ENCODE measurements at places on chromosomes 16 and 17.

DNA sequence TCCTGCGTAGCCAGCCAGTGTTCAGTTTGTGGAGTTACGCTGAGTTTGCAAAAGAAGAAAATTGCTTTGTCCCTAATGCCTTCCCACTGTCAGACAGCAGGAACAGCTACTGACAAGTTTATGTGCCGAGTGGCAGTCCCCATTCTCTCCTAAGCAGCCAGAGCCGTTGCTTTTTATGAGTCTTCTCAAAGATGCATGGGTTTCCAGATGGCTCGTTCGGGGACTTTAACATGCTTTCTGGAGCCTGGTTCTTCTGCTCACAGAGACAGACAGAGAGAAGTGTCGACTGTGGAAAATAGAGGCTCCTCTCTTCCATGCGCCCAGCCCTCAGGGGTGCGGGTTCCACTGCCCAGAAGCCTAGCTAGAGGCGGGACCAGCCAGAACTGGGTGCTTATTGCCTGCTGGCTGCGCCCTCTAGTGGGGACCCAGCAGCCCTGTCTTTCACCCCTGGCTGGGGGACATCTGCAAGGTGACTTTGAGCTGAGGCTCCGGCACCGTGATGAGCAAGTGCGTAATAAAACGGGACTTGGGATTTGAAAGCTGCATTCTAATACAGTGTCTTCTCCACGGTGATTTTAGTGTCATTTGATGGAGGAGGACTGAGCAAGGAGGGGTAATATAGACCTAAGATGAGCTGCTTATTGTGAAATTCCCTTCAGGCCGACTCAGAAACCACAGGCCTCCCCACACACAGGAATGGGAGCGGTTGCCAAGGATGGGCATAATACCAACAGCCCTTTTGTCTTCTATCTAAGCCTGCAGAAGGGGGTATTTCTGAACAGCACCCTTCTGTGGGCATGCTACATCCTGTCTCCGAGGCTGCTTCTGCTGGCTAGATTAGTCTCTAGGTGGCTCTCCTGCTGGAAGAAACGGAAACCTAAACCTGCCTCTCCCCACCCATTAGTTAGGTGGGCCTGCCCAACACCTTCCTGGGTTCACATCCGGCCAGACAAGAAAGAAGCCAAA, 73.1 kb downstream of the CCDC182 start:
- peak; percentile 48 for DNase-seq

DNA sequence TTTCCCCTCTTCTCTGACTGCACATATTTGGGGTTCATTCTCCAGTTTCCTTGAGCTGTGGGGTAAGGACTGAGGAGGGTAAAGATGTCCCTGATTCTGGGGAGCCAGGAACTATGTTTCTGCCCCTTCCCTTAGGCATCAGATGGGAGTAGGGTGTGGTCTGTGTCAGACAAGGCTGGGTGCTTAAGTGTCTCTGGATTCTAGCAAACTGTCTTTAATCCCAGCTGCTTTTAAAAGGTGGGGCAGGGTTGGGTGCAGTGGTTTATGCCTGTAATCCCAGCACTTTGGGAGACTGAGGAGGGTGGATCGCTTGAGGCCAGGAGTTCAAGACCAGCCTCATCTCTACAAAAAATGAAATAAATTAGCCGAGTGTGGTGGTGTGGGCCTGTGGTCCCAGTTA, 13.0 kb downstream of the LASP1 start:
- DNase-seq, result no peak

DNA sequence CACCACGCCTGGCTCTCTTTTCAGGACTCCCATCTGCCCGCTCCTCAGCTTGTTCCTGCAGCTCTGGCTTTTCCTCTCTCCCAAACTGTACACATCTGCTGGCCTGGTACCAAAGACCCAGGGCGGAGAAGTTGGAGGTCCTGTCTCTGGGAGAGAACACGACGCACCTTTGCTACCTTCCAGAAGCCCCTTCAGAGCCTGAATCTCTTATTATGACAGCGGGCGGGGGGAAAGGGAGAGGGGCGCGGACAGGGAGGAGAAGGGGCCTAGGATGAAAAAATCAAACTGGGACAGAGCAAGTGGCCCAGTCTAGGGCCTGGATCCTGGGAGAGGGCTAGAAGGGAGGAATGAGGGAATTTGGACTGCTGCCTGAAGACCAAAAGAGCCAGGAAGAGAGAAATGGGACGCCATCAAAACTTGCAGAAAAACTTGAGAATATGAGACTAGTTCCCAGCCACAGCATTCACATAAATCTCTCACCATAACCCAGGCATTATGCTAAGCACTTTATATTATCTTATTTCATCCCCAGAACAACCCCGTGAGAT, 2.5 kb upstream of the PER1 start:
- DNase-seq, result no peak

GRCh38 chr16:85252014-85252413, 139.7 kb upstream of the CIBAR2 start:
- no peak for DNase-seq

- DNase-seq, result no peak
These were observed 3.6 kb downstream of the GRIN2C start for GRCh38 chr17:74856112-74856511.

- no peak for DNase-seq
These were observed 2.7 kb downstream of the MPRIP start for GRCh38 chr17:17044846-17045561.

DNA sequence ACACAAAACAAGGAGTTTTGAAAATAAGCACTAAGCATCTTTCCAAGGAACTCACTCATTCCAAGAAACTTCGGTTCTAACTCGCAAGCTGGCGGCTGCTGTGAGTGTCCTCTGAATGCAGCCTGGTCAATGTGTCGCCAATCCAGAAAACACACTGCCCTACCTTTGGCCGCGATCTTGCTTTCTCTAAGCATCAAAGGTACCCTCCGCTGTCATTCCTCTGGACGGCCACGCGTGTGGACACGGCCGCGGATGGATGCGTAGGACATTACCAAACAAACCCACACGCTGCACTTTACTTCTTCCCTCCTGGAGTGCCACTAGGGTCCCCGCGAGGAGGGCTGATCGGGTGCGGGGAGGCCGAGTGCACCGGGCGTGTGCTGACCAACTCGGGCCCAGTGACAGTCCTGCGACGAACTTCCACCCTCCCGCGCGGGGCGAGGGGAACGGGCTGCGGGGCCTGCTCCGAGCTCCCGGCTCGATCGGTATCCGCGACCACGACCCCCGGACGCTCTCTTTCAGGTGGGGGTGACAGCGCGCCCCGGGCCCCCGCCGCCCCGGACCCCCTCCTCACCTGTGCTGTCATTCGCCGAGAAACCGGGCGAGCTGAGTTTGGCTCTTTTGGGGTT, 1.1 kb downstream of the CREBBP start:
- peak; percentile 8 for DNase-seq

DNA sequence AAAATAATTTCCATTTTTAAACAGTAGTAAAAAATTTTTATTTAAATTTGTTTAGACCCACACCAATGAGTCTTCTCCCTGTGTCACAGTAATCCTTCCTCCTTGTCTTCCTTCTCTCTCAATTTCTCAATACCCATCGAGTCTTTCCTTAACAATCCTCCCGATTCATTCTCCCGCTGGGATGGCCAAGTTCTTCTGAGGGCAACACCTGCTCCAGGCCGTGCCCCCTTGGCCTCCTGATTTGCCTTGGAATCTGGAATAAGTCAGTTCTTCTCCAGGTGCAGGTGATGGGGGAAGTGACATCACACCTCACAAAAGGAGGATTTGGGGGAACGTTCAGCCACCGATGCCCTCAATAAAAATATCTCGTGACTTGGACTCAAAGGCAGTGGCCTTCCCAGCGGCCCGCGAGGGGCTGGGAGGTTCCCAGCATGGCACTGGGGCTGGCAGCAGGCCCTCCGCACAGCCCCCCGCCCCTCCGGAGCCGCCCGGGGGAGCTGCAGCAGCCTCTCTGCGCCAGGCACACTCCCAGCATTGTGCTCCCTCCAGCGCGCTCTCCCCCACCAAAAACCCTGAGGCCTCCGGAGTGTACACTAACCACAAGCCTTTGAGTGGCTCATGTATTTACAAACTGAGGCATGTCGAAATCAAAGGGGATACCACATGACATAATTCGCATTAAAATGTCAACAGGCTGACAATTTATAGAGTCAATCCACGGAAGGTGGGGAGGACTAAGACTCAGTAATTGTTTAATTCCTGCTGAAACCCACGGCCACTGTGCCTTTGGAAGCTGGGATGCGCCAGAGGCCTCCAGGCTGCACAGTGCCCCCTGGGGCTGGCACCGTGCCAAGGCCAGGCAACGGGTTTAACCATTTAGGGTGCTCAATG, 120.5 kb downstream of the ZFHX3 start:
- DNase-seq, result no peak

- no peak for DNase-seq
These were observed 924 bp downstream of the ZNF598 start for GRCh38 chr16:2008631-2009163.

DNA sequence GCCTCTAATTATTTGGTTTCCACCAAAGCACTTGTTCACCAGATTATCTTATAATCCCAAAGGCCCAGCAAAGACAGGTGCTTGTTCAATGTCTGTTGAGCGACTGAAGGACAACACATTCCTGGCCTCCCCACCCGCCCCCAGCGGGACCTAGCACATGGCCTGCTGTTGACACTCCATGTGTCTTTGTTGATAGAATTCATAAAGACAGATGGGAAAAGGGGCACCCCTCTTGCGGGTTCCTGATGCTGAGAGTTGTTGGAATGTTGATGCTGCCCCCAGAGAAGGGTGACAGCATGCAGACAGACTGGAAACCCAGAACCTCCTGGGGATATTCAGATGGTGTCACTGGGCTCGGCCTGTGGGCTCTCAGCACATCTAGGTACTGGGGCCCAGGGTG, 36.9 kb downstream of the SNX20 start:
- no peak for DNase-seq

- DNase-seq, result no peak
These were observed 41.0 kb downstream of the MAF start for GRCh38 chr16:79559532-79559931.

GRCh38 chr17:78116411-78116810, 12.1 kb downstream of the TMC6 start:
- DNase-seq, result no peak

DNA sequence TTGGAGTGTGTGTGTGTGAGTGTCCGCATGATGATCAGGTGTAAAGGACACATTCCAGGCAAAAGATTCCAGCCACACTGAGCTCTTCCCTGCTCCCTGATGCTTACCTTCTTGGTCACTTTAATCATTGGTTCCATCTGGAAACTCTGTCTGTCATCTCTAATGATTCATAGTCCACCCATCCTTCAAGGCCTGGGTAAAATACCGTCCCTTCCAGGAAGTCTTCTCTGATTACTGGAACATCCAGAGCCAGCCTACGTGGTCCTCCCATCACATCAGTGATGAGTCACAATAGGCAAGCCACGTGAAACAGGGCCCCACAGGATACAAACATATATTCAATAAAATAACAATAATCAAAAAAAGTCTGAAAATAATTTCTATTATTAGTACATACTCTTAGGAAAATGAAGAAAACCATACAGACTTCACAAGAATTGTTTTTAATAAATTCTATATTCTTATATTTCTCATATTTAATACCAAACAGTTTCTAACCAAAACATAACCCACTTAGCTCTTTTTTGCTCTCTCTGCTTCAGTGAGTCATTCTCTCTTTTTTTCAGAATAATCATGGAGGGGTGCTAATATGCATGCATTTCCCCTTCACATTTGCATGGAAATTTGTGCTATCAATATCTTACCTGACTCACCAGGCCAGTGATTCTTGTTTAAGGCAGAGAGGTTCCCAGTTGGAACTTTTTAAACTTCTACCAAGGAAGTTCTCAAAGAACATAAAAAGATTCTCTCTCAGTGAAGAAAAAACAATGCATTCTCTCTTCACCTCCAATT, 263.2 kb downstream of the TOX3 start:
- no peak for DNase-seq

GRCh38 chr16:63618896-63619485, 1502.9 kb downstream of the CDH11 start:
- DNase-seq, result no peak

GRCh38 chr17:17075125-17075781, 33.0 kb downstream of the MPRIP start:
- no peak for DNase-seq

DNA sequence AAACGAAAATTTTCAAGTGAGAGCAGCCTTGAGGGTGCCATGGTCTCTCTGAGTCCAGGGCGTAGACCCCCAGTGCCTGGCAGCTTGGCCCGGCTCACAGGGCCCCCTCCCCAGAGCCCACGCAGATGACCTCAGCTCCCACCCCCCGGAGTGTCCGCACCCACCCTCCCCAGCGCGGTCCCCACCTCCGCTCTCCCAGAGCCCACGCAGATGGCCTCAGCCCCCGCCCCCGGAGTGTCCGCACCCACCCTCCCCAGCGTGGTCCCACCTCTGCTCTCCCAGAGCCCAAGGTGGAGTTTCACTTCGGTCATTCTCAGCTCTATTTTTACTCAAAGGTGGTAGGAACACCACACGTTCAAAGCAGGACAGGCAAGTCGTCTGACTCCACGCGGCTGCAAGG, 13.9 kb downstream of the ABR start:
- DNase-seq, result no peak

DNA sequence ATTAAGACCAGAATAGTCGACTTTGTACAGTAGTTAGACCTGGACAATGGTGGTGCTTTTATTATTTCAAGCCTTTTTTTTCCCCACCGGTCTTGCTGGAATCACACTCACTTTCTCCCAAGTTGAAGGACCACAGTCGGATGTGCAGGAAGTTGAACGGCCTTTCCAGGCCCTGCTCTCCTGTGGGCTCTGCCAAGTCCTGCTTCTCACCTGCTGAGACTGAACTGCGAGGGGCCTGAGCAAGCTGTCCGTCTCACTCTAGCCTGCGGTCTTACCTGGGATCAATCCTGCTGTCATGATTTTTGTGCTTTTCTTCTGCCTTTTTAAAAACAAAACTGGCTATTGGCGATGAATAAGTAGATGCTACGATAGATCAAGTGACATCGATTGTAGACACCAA, 1.3 kb downstream of the TLCD3A start:
- DNase-seq, result no peak

- DNase-seq, result no peak
These were observed 601 bp upstream of the RFWD3 start for GRCh38 chr16:74667255-74667700.

- DNase-seq, result no peak
These were observed 22.9 kb upstream of the DNAJA2 start for GRCh38 chr16:46996391-46996790.

DNA sequence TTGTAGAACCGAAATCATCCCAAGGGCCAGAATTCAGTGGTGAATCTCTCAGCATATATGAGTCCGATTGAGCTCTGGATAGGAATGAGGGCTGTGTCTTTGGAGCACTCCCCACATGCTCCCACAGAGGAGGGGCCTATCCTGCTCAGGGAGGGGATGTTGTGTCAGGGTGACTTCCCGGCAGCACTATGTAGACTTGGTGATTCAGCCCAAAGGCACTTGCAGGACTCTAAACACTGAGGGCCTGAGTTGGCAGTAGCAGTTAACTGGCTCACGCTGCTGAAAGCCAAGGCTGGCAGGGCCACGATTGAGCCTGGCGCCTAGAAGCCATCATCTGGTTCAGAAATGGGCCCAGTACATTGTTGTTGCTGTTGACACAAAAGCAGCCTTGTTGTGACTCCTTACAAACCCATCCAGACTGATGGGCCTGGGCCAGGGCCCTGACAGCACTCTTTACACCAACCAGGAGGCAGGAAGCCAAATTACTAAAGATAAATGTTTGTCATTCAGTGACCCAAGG, 31.9 kb downstream of the NMT1 start:
- no peak for DNase-seq

Data from stimulated activated CD4-positive, alpha-beta T cell treated with anti-CD3 and anti-CD28 coated beads, Interleukin-1b, Interleukin-23, amount 100 ng/mL, for 24 hours (primary cell).